ENCODE measurements at places on chromosomes 3 and 15.

GRCh38 chr3:189900578-189900977 lies 220.1 kb downstream of the P3H2 start:
- no peak for DNase-seq
- no peaks in the 10 kb centered on the region for H3K36me3 ChIP-seq
- H3K27ac ChIP-seq = no peak overlapping the region
- H3K27me3 ChIP-seq = no peaks in the 10 kb centered on the region
- no peak overlapping the region for H3K4me3 ChIP-seq

- peaks cover 5% of the 10 kb centered on the region for H3K4me1 ChIP-seq
- DNase-seq = peak; percentile 9
- peaks cover 13% of the 10 kb centered on the region for H3K27me3 ChIP-seq
- no peak overlapping the region for H3K4me3 ChIP-seq
- H3K36me3 ChIP-seq = no peaks in the 10 kb centered on the region
- H3K27ac ChIP-seq = no peak overlapping the region
Observed at GRCh38 chr3:160040181-160040580, 51.5 kb downstream of the IL12A start.

DNA sequence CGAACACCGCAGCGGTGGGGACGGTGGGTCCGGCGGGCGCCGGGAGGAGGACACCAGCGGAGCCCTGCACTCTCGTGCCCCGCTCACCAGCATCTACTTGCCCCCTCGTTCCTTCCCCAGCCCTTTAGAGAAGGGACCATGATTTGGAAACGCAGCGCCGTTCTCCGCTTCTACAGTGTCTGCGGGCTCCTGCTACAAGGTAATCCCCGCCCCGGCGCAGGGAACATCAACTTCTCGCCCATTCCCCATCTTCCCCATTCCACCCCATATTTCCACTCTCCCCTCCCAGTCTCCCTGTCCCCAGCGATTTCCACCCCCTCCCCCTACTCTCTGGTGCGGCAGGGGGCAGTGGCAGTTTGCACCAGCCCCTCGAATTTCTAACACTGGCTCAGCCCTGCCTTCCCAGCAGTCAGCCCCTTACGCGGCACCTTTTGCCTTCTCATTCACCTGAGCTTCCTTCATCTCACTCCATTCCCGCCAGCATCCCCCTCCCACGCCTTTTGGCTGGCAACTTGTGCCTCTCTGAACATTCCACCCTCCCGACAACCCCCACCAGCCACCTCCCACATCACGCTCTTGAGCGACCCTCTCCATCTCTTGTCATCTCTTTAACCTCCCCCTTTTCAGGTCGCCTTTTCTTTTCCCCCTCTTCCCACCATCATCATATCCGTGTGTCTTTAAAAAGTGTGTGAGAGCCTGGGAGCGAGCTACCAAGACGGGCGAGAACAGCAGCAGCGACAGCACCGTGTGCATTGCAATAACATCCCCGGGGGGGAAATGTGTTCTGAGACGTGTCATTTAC lies 882 bp downstream of the CADM2 start:
- H3K27ac ChIP-seq = no peak overlapping the region
- no peak for DNase-seq
- H3K4me3 ChIP-seq = peak overlapping the region; percentile 93
- peaks cover 20% of the 10 kb centered on the region for H3K4me1 ChIP-seq
- peaks cover 40% of the 10 kb centered on the region for H3K27me3 ChIP-seq
- no peaks in the 10 kb centered on the region for H3K36me3 ChIP-seq

DNA sequence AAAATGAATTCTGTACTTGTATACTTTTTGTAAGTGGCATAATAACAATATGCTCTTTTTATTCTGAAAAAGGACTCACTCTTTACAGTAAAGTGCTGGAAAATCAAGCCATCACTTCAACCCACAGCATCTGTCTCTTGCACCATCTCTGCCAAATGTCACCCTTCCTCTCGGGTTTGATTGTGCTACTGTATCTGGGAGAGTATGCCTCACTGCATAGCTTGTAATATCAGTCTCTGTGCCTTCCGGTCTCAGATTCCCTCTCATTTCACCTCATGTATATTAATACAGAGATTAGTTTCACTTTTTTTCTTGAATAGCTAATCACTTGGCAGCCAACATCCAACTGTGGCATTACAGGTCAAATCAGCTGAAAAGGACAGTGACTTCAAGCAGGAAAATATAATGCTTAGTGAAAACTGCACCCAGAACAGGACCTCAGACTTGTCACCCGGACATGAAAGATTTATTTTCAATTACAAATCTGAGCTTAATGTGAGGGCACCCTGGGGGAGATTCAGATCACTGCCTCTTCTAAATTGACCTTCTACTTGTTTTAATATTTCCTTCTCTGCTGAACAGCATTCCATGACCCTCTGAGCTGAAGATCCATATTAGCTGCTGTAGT lies 605.8 kb upstream of the NAALADL2 start:
- H3K4me3 ChIP-seq = no peak overlapping the region
- H3K4me1 ChIP-seq = no peaks in the 10 kb centered on the region
- H3K27me3 ChIP-seq = no peaks in the 10 kb centered on the region
- H3K27ac ChIP-seq = no peak overlapping the region

DNA sequence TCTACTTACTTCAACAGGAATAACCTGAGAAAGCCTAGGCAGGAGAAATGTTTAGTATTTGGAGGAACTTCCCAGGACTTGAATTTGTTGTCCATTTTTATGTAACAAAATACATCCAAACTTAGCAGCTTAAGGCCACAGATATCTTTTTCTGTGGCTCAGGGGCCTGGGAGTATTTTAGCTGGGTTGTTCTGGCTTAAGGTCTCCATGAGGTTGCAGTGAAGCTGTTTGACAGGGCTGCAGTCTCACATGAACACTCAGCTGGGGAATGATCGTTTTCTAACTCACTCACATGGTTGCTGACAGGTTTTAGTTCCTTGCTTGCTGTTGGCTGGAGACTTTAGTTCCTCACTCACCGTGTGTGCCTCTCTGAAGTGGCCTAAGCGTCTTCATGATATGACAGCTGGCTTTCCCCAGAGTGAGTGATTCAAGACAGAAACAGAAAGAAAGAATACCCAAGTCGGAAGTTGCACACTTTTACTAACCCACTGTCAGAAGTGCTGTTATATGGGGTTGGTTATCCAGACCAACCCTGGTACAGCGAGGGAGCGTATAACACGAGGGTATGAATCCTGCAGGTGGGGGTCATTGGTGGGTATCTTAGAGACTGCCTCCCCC lies 229.7 kb upstream of the TBL1XR1 start:
- DNase-seq = no peak
- H3K4me3 ChIP-seq = no peak overlapping the region
- H3K27me3 ChIP-seq = no peaks in the 10 kb centered on the region

GRCh38 chr3:114435386-114436115 lies 141.7 kb downstream of the TIGIT start:
- H3K4me1 ChIP-seq = peaks cover 4% of the 10 kb centered on the region
- H3K4me3 ChIP-seq = no peak overlapping the region
- H3K27ac ChIP-seq = peak overlapping the region; percentile 52
- H3K27me3 ChIP-seq = no peaks in the 10 kb centered on the region
- no peaks in the 10 kb centered on the region for H3K36me3 ChIP-seq

- no peaks in the 10 kb centered on the region for H3K4me1 ChIP-seq
- no peaks in the 10 kb centered on the region for H3K36me3 ChIP-seq
- H3K27me3 ChIP-seq = no peaks in the 10 kb centered on the region
Observed at GRCh38 chr3:56086355-56086754, 381.9 kb downstream of the ERC2 start.

DNA sequence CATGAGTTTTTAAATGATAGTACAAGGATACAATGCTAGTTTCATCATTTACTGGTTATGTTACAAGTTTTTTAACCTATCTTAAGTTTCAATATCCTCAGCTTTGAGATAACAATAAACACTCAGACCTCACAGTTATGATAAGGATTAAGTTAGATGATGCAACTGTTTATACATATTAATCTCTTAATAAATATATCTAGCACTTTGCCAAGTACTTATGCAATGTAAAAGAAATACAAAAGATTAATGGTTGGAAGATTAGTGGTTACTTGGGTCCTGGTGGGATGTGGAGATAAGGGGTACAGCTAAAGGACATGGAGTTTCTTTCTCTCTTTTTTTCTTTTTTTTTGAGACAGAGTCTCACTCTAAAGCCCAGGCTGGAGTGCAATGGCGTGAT lies 12.0 kb downstream of the SPPL2A start:
- H3K27me3 ChIP-seq = no peaks in the 10 kb centered on the region
- H3K36me3 ChIP-seq = no peaks in the 10 kb centered on the region
- DNase-seq = peak; percentile 49
- no peak overlapping the region for H3K27ac ChIP-seq
- peaks cover 3% of the 10 kb centered on the region for H3K4me1 ChIP-seq

DNA sequence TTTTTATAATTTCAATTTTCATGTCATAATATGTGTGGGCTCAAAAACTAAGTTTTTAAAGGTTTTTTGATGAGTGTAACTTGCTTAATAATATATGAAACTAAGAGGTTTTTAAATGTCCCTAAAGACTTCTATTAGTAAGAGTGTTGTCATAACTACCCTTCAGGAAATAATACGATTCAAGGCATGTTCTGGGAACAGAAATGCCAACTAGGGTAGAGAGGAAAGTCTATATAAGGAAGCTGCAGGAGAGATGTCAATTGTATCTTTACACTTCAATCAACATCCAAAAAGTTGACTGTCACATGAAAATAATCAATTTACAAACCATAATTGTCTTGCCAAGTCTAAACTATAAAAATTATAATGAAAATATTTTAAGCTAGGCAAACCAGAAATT lies 76.3 kb downstream of the SMARCC1 start:
- no peak for DNase-seq
- no peak overlapping the region for H3K27ac ChIP-seq
- H3K4me3 ChIP-seq = no peak overlapping the region
- no peaks in the 10 kb centered on the region for H3K27me3 ChIP-seq
- H3K36me3 ChIP-seq = peaks cover 79% of the 10 kb centered on the region

- no peaks in the 10 kb centered on the region for H3K36me3 ChIP-seq
- no peak overlapping the region for H3K27ac ChIP-seq
- no peak overlapping the region for H3K4me3 ChIP-seq
- DNase-seq = no peak
Observed at GRCh38 chr15:29270976-29271375, 1.4 kb upstream of the NSMCE3 start.

GRCh38 chr3:72590732-72591221 lies 257.5 kb downstream of the SHQ1 start:
- DNase-seq = no peak
- no peak overlapping the region for H3K27ac ChIP-seq
- H3K4me1 ChIP-seq = peaks cover 10% of the 10 kb centered on the region
- H3K27me3 ChIP-seq = peaks cover 56% of the 10 kb centered on the region

- H3K36me3 ChIP-seq = no peaks in the 10 kb centered on the region
- peak overlapping the region; percentile 12 for H3K4me3 ChIP-seq
- H3K27ac ChIP-seq = no peak overlapping the region
- peak; percentile 49 for DNase-seq
Observed at GRCh38 chr15:62454567-62455172, 289.6 kb upstream of the C2CD4B start.

- H3K36me3 ChIP-seq = no peaks in the 10 kb centered on the region
- no peak overlapping the region for H3K27ac ChIP-seq
- H3K4me1 ChIP-seq = peaks cover 2% of the 10 kb centered on the region
- no peak overlapping the region for H3K4me3 ChIP-seq
- no peaks in the 10 kb centered on the region for H3K27me3 ChIP-seq
Observed at GRCh38 chr3:12318758-12319621, 30.1 kb downstream of the PPARG start.

- DNase-seq = peak; percentile 95
- H3K27ac ChIP-seq = peak overlapping the region; percentile 50
- H3K27me3 ChIP-seq = no peaks in the 10 kb centered on the region
- H3K36me3 ChIP-seq = no peaks in the 10 kb centered on the region
Observed at GRCh38 chr3:9864200-9864927, 15.7 kb downstream of the CIDEC start.

DNA sequence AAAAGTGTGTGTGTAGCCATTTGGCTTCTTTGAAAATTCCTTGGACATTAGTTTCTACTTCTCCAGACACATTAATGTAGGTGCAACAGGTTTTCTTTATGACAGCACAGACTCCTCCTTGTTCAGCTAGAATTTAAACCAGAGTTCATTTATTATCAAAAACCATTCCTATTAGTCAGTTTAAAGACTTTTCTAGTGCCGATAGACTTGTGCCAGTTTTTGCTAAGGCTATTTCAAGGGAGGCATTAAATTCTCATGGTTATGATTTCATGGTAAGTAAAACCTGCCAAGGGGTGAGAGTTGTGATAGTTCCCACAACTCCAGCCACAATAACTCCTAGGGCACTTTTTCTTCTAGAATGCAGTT lies 20.6 kb upstream of the SENP7 start:
- no peaks in the 10 kb centered on the region for H3K36me3 ChIP-seq
- no peak for DNase-seq
- no peak overlapping the region for H3K4me3 ChIP-seq
- H3K27me3 ChIP-seq = peaks cover 10% of the 10 kb centered on the region
- no peaks in the 10 kb centered on the region for H3K4me1 ChIP-seq

DNA sequence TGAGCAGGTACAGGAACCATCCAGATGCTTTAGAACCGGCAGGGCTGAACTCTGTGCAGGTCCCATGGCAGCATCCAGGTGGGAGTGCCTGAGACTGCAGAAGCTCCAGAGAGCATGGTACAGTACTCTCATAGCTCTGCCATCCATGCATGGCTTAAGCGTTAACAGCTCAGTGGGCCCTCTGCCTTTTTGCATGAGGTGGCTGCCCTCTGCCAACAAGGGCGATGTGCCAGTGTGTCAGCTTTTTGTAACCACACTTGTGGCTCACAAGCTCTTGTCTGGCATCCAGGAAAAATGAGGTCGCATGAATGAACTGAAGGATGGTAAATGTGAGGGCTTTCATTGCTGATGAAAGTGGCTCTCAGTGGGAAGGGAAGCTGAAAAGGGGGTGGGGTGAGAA lies 950.1 kb downstream of the DIPK2A start:
- H3K4me1 ChIP-seq = peaks cover 5% of the 10 kb centered on the region
- no peaks in the 10 kb centered on the region for H3K36me3 ChIP-seq
- no peak for DNase-seq
- H3K4me3 ChIP-seq = no peak overlapping the region
- no peak overlapping the region for H3K27ac ChIP-seq
- H3K27me3 ChIP-seq = no peaks in the 10 kb centered on the region

DNA sequence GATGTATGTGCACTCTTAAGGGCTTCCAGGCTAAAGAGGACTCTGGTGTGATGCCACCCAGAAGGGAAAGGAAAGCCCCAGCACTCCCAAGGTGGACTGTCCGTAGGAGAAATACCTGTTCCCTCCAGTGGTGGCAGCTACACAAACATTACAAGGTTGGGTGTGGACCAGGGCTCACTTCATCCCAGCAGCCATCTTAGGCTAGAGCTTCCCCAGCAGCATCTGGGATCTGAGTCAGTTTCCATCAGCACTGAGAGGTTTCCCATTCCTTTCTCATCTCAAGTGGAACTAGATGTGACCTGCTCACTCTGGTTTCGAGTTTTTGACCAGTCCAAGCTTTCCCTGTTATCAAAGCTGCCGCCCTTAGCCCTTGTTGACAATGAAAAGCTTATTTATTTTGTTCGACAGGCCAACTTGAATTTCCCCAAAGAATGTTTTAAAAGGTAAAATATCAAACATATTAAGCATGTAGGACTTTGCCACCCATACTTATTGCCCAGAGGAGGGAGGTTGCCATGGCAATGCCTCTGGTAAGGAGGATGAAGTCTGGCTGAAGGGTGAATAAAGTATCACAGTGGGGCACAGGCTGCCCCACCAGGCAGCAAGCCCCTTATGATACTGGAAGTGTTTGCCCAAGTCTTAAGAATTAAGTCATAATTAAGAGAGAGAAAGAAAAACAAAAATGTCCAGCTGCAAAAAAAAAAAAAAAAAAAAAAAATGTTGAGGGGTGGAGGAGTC lies 28.9 kb downstream of the CLDN18 start:
- no peak for DNase-seq
- H3K4me1 ChIP-seq = no peaks in the 10 kb centered on the region
- no peaks in the 10 kb centered on the region for H3K36me3 ChIP-seq
- no peak overlapping the region for H3K4me3 ChIP-seq
- H3K27me3 ChIP-seq = no peaks in the 10 kb centered on the region
